Regular cardiac myocyte (primary cell): ENCODE measurements at places on chromosomes 2 and 18. TPM values are rescaled to one million over a fixed set of nuclear protein-coding genes. Genes with fewer than 3 reads are reported as not detected.

The SELENOI gene
- total RNA-seq, result 19.7 and 32.2 TPM in 2 replicates

The NCK2 gene
- 29.0 and 32.2 TPM in 2 replicates for total RNA-seq

The SNTG2 gene
- total RNA-seq, result 0.28 and 1.3 TPM in 2 replicates

The CROCC2 gene
- not detected in 2 replicates for total RNA-seq

The C2orf81 gene
- total RNA-seq, result 0.58 and 1.1 TPM in 2 replicates

The DRC1 gene
- under 0.01 TPM in 1 of 2 replicates, not detected in the other for total RNA-seq

The TMEM127 gene
- 18.6 and 22.0 TPM in 2 replicates for total RNA-seq

The FBXO41 gene
- 0.38 and 1.1 TPM in 2 replicates for total RNA-seq

The DLX1 gene
- under 0.01 and 2.1 TPM in 2 replicates for total RNA-seq

The SP5 gene
- total RNA-seq, result not detected in 2 replicates

The ACOXL gene
- total RNA-seq, result under 0.01 TPM in 1 of 2 replicates, not detected in the other

The KIAA2012 gene
- total RNA-seq, result under 0.01 TPM in 2 replicates

The ERCC3 gene
- total RNA-seq, result 44.5 and 50.0 TPM in 2 replicates

The EPB41L3 gene
- 24.0 and 31.4 TPM in 2 replicates for total RNA-seq

The CXCR1 gene
- not detected in 2 replicates for total RNA-seq

The GRP gene
- total RNA-seq, result not detected in 2 replicates

The UPP2 gene
- total RNA-seq, result 0.28 TPM in 1 of 2 replicates, not detected in the other

The AP1S3 gene
- 18.0 and 28.0 TPM in 2 replicates for total RNA-seq

The KRCC1 gene
- total RNA-seq, result 24.5 and 26.5 TPM in 2 replicates

The TET3 gene
- 1.7 and 2.5 TPM in 2 replicates for total RNA-seq

The OSGEPL1 gene
- total RNA-seq, result 10.7 TPM in 2 replicates

The ANKRD29 gene
- total RNA-seq, result 0.38 and 3.9 TPM in 2 replicates

The SLC5A7 gene
- not detected in 2 replicates for total RNA-seq

The KCNE4 gene
- total RNA-seq, result 45.4 and 151 TPM in 2 replicates

The HRH4 gene
- total RNA-seq, result under 0.01 and 0.28 TPM in 2 replicates

The RMND5A gene
- 20.7 and 25.1 TPM in 2 replicates for total RNA-seq

The KLF11 gene
- 2.3 and 4.5 TPM in 2 replicates for total RNA-seq

The CCDC141 gene
- 0.19 and 0.56 TPM in 2 replicates for total RNA-seq

The REG1B gene
- total RNA-seq, result not detected in 2 replicates

The DNER gene
- total RNA-seq, result under 0.01 and 3.4 TPM in 2 replicates

The KIAA1328 gene
- total RNA-seq, result 3.3 and 5.1 TPM in 2 replicates

The DSC2 gene
- under 0.01 TPM in 2 replicates for total RNA-seq

The COL5A2 gene
- total RNA-seq, result 391 and 929 TPM in 2 replicates

The FEV gene
- not detected in 2 replicates for total RNA-seq

The KCNG3 gene
- total RNA-seq, result not detected in 2 replicates

The ZNF24 gene
- 34.1 and 35.5 TPM in 2 replicates for total RNA-seq

The SLC19A3 gene
- 0.19 and 1.7 TPM in 2 replicates for total RNA-seq

The SETBP1 gene
- total RNA-seq, result 1.3 and 2.0 TPM in 2 replicates

The SULT1C2 gene
- total RNA-seq, result under 0.01 and 0.85 TPM in 2 replicates

The DLX2 gene
- 0.96 TPM in 1 of 2 replicates, not detected in the other for total RNA-seq

The SLC9A2 gene
- under 0.01 TPM in 1 of 2 replicates, not detected in the other for total RNA-seq

The UGT1A3 gene
- total RNA-seq, result not detected in 2 replicates
